NCI-H774 (cell line): ENCODE measurements at places on chromosomes 12 and 14.

- DNase-seq: peak; percentile 4
These were observed 12.4 kb upstream of the SNAPC1 start for GRCh38 chr14:61749867-61750266.

GRCh38 chr14:68217791-68218340, 398.3 kb downstream of the RAD51B start:
- no peak for DNase-seq

- no peak for DNase-seq
These were observed 789 bp upstream of the VWF start for GRCh38 chr12:6125310-6125608.

- DNase-seq: no peak
These were observed 66.3 kb downstream of the GPR135 start for GRCh38 chr14:59398841-59399240.

DNA sequence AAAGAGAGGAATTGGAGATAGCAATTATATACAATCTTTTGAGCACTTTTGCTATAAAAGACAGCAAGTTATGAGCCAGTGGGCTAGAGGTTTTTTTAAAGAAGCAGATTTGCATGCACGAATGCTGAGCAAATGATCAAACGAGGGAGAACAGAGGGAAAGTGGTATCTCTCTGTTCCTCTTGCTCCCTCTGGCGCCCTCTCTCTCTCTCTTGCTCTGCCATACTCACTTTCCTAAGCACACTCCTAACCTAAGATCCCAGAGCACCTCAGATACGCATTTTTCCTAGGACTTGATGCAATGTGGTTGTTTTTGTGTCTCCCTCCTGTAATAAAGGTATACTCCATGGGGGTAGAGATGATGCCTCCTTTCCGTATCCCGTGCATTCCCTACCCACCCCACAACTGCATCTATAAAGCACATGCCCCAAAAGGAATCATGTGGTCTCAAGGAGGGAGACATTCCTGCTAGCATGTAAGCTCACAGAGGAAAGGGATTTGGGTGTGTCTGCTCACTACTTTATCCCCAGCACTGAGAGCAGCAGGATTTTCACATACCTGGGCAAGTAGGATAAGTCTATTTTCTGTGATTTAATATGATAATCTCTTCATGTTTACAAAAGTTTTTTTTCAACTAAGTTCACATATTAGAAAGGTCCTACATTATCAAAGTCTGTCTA, 270.2 kb downstream of the SSPN start:
- DNase-seq: no peak

- no peak for DNase-seq
These were observed 227.1 kb upstream of the DDHD1 start for GRCh38 chr14:53380052-53380866.

GRCh38 chr12:52139579-52140062, 52.2 kb downstream of the KRT80 start:
- DNase-seq: peak; percentile 77

- DNase-seq: peak; percentile 92
These were observed at the start of gene KCNH3 for GRCh38 chr12:49538510-49539403. Gene KCNH3, plus strand, starts transcription at chr12:49539030. Its CDS starts 387 bp downstream, at chr12:49539417.

DNA sequence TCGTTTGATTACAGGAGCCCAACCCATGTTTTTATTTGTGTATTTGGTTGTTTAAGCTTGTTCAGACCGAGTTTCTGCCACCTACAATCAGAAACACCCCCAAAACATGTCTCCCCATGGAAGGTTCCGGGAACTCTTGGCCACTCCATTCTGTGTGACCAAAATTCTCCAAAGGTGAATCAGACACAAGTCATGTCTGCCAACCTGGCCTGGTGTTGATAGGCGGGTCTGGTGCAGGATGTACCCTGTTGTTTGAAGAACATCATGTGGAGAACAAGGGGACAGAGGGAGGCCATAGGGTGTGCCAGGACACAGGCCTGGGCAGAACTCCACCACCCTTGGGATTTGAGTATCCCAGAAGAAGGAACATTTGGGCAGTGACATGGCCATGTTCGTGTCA, 147.1 kb upstream of the MYL2 start:
- no peak for DNase-seq

GRCh38 chr14:48703728-48704467, 882.3 kb downstream of the RPS29 start:
- DNase-seq: no peak

- DNase-seq: no peak
These were observed 106.1 kb upstream of the FSCB start for GRCh38 chr14:44613061-44613712.

DNA sequence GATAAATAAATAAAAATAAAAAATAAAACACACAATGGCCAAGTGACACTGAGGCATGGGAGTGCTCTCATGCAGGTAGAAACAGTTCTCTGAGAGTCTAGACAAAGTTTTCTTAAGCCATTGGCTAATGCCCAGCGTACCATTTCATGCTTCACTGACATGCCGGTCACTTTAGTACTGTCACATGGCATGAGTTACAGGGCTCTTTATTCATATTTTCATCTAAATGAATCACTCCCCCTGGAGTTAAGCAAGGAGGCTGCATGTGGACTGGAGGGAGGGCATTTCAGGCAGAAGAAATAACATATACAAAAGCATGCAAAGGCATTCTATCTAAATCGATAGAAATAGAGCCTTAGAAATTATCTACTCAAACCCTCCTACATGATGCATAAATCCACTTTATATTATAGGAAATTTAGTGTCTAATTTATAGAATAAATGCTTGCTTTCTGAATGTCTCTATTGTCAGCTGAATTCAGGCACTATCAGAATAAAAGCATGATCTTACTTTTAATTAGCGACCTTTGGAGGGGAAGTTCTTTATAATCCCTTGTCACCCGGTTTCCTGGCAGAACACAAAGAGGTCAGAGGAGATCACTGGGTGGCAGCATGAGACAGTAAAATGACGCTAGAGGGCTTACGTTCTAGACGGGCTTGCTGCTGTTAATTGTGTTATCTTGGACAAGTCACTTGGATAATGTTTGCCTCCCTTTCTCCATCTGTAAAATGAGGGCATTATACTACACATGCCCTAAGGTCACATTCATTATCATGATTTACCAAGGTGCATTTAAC, 17.5 kb downstream of the DYRK4 start:
- peak; percentile 6 for DNase-seq

- no peak for DNase-seq
These were observed 15.4 kb downstream of the MON2 start for GRCh38 chr12:62481843-62482540.

DNA sequence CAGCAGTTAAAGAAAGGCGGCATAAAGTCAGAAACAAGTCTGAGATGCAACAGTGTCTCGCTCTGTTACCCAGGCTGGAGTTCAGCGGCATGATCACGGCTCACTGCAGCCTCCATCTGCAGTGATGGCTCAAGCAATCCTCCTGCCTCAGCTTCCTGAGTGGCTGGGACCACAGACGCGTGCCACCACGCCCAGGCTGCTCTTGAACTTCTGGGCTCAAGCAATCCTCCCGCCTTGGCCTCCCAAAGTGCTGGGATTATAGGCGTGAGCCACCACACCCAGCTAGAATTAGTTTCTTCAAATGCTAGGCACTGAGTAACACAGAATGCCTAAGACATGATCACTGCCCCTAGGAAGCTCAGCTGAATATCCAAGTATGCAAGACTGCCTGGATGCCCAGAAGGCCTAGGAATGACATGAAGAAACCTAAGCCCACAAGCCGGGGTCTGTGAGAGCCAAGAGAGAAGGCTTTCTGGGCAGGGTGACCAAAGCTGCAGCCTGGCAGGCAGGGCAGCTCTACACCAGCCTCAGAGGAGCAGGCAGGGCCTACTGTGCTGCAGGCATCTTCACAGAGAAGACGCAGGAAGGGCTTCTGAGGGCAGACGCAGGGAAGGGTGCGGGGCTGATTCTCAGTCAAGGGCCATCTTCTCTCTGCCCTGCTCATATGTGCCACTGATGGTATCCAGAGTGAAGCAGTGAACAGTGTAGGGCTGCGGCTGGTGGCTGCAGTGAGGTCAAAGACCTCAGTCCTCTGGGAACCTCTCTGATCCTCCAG, 4.3 kb upstream of the PPP2R5C start:
- DNase-seq: no peak

- DNase-seq: no peak
These were observed 3.1 kb upstream of the TPH2 start for GRCh38 chr12:71935594-71935993.

- DNase-seq: no peak
These were observed 227.5 kb downstream of the MON2 start for GRCh38 chr12:62694116-62694515.

- no peak for DNase-seq
These were observed 13.1 kb upstream of the CIPC start for GRCh38 chr14:77084985-77085384.

GRCh38 chr12:96501133-96501761, 11.9 kb downstream of the CFAP54 start:
- DNase-seq: peak; percentile 6

DNA sequence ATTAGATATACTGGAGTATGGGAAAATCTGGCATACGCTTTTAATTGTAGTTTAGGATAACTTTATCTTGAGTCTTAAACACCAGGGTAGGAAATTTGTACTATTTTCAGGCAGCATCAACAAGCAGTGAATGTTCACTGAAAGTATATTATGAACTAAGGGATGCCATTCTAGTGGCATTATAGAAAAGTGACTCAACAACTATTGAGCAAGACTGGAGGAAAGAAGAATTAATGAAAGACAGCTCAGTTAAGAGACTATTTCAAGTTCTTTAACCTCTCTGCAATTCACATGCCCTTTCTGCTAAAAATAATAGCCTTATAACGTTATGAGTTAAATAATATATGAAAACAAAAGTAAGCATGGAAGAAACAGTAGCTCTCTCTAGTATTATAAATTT, 343.1 kb downstream of the FSCB start:
- DNase-seq: no peak

GRCh38 chr14:24013654-24014514, 25.2 kb downstream of the DHRS4L2 start:
- DNase-seq: peak; percentile 73

GRCh38 chr12:1947081-1947480, 28.6 kb upstream of the CACNA2D4 start:
- no peak for DNase-seq

DNA sequence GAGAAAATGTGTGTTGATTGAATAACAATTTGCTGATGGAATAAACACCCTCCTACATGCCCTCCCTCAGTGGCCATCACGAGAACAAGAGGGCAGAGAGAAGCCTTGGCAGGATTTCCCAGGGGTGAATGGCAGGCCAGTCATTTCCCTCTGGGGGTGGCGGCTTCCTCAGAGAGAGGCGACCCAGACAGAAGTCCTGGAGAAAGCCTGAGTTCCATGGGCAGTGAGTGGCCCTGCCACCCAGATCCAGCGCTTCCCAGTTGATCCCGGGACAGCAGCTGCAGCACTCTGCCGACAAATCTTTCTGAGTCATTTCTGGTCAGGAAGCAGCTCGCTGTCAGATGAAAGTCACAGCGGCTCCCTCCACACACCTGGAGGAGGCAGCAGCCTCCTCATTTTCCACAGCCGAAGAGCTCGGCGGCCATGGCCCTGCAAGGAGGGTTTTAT, 123.0 kb downstream of the SCARB1 start:
- no peak for DNase-seq

GRCh38 chr14:78401866-78402265, 231.7 kb downstream of the NRXN3 start:
- DNase-seq: no peak

GRCh38 chr12:48999371-49000131, at the start of gene DDN:
Gene DDN, minus strand, starts transcription at chr12:48999375. Its CDS starts 88 bp downstream, at chr12:48999287.
- no peak for DNase-seq

- no peak for DNase-seq
These were observed 274.1 kb upstream of the DAAM1 start for GRCh38 chr14:58914279-58914855.

- DNase-seq: no peak
These were observed 8.9 kb downstream of the AJUBA start for GRCh38 chr14:22973217-22974032.

- DNase-seq: no peak
These were observed 93.7 kb upstream of the EEA1 start for GRCh38 chr12:93022603-93023340.
